Activated CD8-positive, alpha-beta T cell treated with anti-CD3 and anti-CD28 coated beads for 36 hours (primary cell): ENCODE measurements at places on chromosomes 2 and 18.

- DNase-seq = no peak
These were observed 268.2 kb downstream of the RPIA start for GRCh38 chr2:88959480-88960204.

- no peak for DNase-seq
These were observed 158.1 kb downstream of the DDX1 start for GRCh38 chr2:15749460-15750432.

GRCh38 chr18:31203096-31203793 is 40.6 kb upstream of the DSC1 start:
- no peak for DNase-seq

- peak; percentile 30 for DNase-seq
These were observed 167.3 kb upstream of the ALKAL2 start for GRCh38 chr2:455015-455705.

GRCh38 chr2:230939691-230940470 is 14.8 kb upstream of the GPR55 start:
- DNase-seq = no peak
